ENCODE measurements at places on chromosomes 2 and 18.

GRCh38 chr2:96856776-96857666, 795 bp downstream of the ANKRD39 start:
- DNase-seq, result no peak

DNA sequence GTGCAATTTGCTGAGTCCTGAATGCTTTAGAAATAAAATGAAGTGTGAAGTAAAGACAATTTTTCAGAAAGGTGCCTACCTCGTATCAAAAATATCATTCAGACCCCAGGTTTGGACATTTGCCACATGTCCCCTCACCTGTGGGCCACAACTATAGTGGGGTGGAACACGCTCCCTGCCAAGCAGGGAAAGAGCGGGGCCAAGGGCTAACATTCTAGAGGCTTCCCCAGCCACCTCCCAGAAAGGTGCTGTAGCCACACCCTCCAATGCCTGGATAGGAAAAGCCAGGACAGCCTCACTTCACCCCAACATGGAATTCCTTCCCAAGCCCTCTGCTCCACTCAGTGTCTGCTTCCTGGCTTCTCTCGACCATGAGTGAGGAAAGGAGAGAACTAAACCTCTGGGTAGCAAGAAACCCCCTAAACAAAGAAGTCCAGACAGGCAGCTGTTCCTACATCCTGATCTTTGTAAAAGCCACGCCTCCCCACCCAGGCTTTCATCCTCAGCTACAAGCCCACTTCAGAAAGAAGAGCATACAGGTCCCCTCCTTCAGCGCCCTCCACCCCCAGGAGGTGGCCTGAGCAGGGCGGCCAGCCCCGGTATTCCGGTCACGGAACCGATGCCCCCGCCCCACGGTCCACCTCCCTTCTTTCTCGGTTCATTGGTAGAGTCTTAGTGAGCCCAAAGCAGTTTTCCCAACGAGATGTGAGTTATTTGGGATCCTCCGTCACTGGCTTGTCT, 2.1 kb downstream of the COL6A3 start:
- DNase-seq, result no peak

GRCh38 chr2:200296118-200296517, 10.4 kb upstream of the SPATS2L start:
- no peak for DNase-seq

DNA sequence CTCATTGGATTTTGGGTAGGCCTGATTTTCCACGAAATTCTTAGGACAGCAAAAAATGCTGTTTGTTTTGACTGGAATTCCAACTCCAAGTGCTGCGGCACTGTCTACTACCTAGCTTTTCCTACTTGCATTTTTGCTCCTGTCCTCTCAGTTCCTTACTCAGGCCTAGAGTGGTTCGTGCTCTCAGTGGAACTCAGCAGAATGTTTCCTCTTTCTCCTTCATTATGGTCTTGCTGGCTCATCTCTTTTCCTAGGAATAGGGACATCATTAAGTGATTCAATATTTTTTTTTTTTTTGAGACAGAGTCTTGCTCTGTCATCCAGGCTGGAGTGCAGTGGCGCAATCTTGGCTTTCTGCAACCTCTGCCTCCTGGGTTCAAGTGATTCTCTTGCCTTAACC, 37.9 kb downstream of the GEMIN6 start:
- DNase-seq, result no peak

GRCh38 chr2:44116319-44116718, 52.4 kb upstream of the PPM1B start:
- DNase-seq, result no peak

DNA sequence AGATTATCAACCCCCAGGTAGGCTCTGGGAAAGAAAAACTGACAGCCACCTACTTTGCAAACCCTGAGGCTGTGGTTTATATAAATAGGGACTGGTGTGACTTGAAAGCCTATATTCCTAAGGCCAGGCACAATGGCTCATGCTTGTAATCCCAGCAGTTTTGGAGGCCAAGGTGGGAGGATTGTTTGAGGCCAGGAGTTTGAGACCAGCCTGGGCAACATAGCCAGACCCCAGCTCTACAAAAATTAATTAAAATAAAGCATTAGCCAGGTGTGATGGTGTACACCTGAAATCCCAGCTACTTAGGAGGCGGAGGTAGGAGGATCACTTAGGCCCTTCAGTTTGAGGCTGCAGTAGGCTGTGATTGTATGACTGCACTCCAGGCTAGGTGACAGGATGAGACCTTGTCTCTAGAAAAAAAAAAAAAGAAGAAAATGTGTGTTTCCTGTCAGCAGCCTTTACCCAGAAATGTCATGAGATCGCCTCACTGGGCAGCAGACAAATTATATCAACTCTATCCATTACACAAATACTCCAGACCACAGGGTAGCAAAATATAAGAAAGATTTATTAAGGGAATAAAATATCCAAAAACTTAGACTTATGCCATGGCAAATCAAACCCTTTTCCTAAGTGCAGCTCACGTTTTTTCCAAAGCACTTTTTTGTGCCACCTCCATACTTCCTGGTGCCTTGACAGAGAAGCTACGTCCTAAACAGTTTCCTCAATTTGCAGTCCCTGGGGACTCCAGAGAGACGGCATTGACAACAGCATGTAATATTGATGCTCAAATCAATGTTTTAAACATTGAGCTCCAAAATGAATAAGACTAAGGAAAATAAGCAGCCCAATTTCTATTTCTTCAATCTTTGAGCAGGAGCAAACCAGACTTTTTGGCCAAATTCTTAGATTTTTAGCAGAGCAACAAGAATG, 190.8 kb upstream of the NDUFV2 start:
- no peak for DNase-seq

DNA sequence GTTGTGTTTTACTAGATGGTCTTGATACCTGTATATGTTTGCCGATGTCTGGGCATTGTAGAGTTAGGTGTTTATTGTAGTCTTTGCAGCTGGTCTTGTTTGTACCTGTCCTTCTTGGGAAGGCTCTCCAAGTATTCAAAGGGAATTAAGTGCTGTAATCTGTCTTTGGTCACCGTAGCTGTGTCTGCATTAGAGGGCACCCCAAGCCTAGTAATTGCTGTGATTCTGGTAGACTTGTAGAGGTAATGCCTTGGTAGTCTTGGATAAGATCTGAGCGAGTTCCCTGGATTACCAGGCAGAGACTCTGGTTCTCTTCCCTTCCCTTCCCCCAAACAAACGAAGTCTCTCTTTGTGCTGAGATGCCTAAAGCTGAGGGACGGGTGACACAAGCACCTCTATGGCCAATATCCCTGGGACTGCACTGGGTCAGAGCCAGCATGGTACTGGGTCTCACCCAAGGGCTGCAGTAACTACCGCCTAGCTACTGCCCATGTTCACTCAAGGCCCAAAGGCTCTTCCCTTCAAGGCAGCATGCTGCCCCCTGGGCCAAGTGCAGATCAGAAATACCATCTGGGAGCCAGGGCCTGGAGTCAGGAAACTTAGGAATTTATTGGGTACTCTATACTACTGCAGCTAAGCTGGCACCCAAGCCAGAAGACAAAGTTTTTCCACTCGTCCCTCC, 27.1 kb downstream of the STPG4 start:
- DNase-seq, result no peak

DNA sequence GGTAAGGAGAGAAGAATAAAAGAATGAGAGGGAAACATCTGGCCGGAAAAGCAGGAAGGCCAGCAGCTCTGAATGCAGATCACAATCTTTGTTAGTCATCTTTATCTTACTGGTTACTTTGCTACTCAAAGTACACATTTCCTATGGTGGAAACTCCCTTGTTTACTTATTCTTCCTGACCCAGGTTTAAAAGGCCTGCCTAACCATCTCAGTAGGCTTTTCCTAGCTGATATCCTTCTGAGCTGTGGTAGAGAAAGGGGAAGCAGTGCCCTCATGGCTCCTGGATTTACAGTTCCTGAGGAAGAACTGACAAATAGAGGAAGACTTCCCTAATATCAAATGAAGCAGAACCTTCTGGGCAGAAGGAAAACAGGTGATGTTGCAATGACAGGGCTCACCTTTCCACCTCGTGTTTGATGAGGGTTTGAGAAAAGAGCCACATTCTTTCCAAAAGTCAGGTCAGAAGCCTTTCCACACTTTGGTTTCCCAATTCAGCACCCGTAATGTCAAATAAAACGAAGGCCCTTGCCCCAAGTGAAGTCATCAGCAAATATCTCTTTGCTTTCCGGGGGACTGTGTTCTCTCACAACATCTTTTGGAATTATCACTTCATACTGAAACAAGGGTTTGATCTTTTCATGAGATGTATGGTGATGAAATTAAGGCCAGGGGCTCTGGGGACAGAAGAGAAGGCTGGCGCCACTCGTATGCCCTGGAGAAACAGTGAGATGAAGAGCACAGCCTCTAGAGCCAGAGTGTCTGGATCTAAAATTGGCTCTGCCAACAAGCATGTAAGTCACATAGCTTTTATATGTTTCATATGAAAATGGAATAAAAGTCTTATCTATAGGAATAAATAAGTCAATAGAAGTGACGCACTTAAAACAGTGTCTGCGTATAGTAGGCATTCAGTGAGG, 26.7 kb upstream of the APOB start:
- DNase-seq, result no peak

DNA sequence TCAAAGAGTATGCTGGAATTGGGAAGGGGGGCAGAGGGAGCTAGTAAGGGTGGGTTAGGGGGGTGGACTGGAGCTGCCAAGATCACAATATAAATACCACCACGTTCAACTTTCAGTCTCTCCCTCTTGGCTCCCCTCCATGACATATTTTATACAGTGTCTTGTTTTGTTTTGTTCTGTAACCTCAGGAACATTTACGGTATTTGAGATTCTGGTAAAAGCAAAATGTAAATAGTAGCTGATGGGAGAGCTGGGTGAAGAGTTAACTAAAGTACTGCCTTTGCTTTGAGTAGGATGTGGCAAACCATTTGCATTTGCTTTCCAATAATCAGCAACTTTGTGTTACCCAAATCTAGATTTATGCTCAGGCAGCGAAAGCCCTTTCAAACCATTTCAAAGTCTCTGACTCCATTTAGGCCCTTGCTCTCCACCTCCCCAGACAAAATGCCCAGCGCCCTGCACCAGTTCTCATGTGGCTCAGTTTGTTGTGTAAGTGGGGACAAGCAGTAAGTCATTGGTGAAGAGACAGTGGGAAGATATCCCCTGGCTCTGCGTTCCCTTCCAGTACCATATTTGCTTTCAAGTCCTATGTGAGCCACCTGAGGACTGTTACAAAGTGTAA, 17.4 kb downstream of the IRS1 start:
- peak; percentile 58 for DNase-seq

- no peak for DNase-seq
These were observed 42.5 kb downstream of the SDC1 start for GRCh38 chr2:20182241-20182931.

- peak; percentile 10 for DNase-seq
These were observed 1.4 kb downstream of the FAM171B start for GRCh38 chr2:186695081-186695756.

DNA sequence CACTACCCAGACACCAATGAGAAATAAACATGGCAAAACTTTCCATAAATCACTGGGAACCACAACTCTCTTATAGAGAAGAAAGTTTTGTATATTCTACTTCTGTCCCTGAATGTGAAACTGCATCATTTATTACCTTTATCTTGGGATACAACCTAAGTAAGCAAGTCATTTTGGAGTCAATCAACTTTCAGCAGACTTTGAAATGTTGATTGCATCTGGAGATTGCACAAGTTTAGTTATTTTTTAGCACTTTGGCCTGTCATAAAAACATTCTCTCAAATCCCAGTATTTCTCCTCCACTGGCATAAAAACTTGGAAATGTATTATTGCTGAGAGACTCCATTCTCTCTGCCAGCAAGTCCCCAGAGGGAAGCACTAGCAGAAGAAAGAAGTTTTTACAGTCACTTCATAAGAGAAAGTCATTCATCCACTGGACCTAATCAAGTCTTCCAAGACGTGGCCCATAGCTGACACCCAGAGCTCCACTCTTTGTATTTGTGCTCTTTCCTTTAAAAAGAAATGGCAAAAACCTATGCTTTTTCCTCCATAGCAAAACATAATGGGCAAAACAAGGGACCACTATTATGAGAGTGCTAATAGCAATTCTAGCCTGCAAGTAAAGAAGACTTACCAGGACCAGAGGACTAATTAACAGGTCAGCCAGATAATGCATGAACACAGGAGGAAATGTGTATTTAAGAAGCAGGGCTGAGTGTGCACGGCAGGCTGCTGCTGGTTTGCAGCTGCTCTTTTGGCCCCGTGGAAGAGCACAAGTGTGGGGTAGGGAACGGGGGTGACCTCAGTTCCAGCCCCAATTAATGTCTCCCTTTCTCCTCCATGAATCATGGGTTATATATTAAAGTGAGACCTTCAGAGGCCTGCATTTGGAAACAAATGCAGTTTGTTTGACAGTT, 171.5 kb downstream of the INO80D start:
- DNase-seq, result no peak

DNA sequence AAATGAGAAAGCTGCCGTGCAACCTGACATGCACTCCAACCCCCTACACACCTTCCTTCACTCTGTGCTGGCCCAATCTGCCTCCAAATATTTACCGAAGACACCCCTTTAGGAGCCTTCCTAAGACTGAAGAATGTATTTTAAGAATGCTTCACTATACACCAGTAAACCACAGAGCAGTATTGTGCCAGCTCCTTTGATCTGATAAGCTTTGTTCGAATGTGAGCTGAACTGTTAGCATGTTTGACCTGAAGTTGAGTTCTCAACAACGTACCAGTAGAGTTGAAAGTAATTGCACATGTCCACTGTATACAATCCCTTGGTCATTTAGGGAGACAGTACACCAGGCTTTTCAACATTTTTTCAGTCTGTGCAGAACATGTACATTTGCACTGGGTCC, 259.2 kb downstream of the TGIF1 start:
- DNase-seq, result no peak

GRCh38 chr2:233831861-233832260, 22.5 kb downstream of the HJURP start:
- DNase-seq, result no peak

DNA sequence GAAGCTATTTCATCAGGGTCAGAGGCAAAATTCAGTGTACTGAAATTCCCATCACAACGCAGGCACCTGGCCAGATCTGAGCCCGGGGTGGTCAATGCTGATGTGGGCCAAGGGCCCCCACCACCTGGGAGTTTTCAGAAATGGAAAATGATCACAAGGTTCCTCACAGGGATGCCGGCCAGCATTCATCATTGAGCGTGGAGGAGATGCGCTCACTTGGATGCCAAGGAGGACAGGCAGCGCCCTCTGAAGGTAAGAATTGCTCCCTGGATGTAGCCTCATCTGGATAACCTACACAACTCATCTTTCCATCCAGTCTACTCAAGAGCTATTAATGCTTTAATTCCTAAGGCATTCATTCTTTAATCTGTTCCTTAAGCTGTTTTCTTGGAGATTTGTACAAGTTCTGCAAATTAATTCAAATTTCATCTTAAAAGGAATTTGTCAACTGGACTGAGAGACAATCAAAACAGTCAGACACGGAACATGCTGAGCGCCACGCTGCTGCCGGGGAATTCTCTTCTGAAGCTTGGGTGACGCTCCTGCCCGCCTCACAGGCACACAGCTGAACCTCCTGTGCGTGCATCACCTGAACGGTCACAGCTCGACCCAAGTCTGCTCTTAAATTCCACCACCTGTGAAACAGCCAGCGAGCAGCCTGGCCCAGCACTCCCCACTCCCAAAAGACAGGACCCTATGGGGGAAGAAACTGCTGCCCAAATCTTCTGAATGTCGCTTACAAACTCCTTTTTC, 206.7 kb downstream of the HDAC4 start:
- DNase-seq, result no peak

- no peak for DNase-seq
These were observed 61.6 kb downstream of the SNORC start for GRCh38 chr2:232931636-232932035.

Measured in right lung (tissue), 10 donors.